ENCODE measurements at places on chromosomes 7 and 10.

- DNase-seq = no peak
Observed at GRCh38 chr7:75639886-75640190, 98.9 kb downstream of the HIP1 start.

GRCh38 chr7:27030393-27031050 is 65.3 kb downstream of the HOXA1 start:
- DNase-seq = no peak

DNA sequence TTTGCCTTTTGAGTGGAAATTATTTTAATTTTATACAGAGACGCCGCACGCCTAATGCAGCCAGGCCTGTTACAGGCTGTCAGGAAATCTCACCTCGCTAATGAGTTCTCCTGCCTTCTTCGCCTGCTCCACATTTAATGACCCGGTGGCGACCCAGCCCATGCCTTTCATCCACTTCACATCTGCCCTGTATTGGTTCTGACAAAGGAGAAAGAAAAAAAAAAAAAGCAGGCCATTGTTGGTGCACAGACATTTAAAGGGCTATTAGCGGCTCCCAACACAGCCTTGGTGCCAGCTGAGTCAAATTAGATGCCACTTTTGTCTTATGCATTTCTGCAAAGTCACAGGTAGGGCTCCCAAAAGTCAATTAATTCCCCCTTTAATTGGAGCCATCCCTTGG is 43.3 kb downstream of the NRAP start:
- no peak for DNase-seq

DNA sequence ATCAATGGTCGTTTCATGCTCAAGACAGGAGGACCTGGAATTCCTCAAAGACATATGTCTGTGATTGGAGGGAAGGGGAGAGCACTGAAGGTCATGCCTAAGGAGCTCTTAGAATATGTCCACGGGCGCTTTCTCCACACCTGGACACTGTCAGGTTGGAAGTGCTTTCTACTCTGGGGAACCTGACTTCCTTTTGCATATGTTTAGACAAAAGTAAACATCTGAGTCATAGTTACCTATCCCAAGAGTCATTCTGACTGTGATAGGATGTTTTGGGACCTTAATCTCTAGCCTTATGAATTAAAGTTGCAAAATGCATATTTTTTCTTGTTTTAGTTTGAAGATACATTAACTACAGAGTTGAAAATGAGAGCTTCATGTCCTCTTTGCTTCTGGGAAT is 251.7 kb downstream of the KLF6 start:
- no peak for DNase-seq

- no peak for DNase-seq
Observed at GRCh38 chr10:69744971-69745370, 56.7 kb upstream of the COL13A1 start.

DNA sequence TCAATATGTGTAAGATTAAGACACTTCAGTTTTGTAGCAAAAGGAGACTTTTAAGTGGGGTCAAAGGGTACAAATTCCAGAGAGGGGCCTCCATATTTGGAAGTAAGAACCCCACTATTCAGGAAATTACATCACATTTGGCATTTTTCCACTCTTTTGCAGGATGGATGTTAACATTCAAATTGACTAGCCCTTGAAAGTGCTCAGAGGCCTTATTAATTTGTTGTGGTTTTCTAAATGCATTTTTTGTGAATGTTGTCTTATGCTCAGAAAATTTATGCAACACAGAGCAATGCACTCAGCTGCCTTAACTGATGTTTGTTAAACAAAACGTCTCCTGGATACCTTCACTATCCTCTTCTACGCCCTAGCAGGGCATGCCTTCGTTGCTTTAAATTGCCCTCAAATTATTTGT is 50.9 kb upstream of the PDLIM1 start:
- no peak for DNase-seq

GRCh38 chr10:31278279-31278941 is 40.6 kb upstream of the ZEB1 start:
- DNase-seq = no peak

- DNase-seq = no peak
Observed at GRCh38 chr7:29597266-29597665, 33.6 kb downstream of the PRR15 start.

- DNase-seq = no peak
Observed at GRCh38 chr7:64744680-64745079, 49.5 kb upstream of the ZNF138 start.

DNA sequence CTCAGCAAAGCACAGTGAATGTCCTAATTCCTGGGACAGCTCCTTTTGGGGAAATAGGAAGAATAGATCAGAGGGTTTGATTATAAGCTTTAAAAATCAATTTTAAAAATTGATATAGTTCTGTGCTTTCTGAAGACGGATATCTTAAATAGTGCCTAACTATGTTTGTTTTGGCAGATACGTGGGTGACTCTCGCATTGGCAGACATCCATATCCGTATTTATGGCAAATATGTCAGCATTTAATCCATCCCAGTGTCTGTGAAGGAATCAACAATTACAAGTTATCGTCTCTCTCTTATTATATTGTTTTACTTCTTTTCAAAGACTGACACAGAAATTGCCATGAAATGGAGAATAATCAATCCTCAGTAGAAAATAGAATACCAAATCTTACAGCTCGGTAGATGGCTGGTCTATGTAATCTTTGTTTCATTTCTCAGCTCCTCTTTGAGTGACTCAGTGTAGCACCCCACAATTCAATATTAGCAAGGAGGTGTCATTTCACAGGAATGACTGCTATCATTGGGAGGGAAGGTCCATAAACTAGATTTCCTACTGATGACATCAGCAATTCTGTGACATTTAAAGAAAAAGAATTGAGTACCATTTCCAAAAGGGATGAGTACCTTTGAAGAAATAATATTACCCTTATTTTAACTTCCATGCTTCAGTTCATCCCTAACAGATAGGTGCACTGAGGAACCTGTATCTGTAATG is 186.4 kb upstream of the NFE2L3 start:
- no peak for DNase-seq

GRCh38 chr10:125299461-125299860 is 139.1 kb upstream of the CTBP2 start:
- no peak for DNase-seq
